Right ventricle myocardium inferior (tissue), 1 donor: ENCODE measurements at places on chromosomes 5 and 9. TPM values are rescaled to one million over a fixed set of nuclear protein-coding genes. Genes with fewer than 3 reads are reported as not detected.

The MEGF10 gene
- 0.43 TPM for total RNA-seq

The PCDHGA6 gene
- total RNA-seq: 6.0 TPM

The WASHC1 gene
- total RNA-seq: 13.4 TPM

The ALAD gene
- 136 TPM for total RNA-seq

The ERCC6L2 gene
- 20.6 TPM for total RNA-seq

The TPM2 gene
- total RNA-seq: 1,163 TPM

The PCDHB3 gene
- 0.70 TPM for total RNA-seq

The PPIC gene
- total RNA-seq: 46.0 TPM

The LRRC19 gene
- not detected for total RNA-seq

The FIBCD1 gene
- total RNA-seq: 0.57 TPM

The HTR4 gene
- 0.22 TPM for total RNA-seq

The OMD gene
- 3.2 TPM for total RNA-seq

The HAVCR1 gene
- not detected for total RNA-seq

The CCNI2 gene
- 0.16 TPM for total RNA-seq

The TAF1L gene
- total RNA-seq: not detected

The PCDHGB1 gene
- total RNA-seq: 6.7 TPM

The GABRG2 gene
- total RNA-seq: not detected

The FOXD4L5 gene
- not detected for total RNA-seq

The AMBP gene
- total RNA-seq: not detected

The SOX30 gene
- 0.19 TPM for total RNA-seq

The MLANA gene
- total RNA-seq: not detected

The OR2S2 gene
- not detected for total RNA-seq

The SLC36A3 gene
- not detected for total RNA-seq

The SLCO4C1 gene
- 0.08 TPM for total RNA-seq

The IRX4 gene
- total RNA-seq: 17.6 TPM

The SLC6A19 gene
- not detected for total RNA-seq

The GABRB2 gene
- 0.05 TPM for total RNA-seq

The HACD4 gene
- 1.1 TPM for total RNA-seq

The GRM6 gene
- total RNA-seq: not detected

The IRX2 gene
- total RNA-seq: 7.3 TPM

The RABGAP1 gene
- 45.1 TPM for total RNA-seq

The PCDHGA2 gene
- 6.2 TPM for total RNA-seq

The ENTREP1 gene
- total RNA-seq: 20.0 TPM

The CAVIN4 gene
- 79.3 TPM for total RNA-seq

The MCTP1 gene
- 8.5 TPM for total RNA-seq

The ADAMTS2 gene
- 3.7 TPM for total RNA-seq

The EGFLAM gene
- total RNA-seq: 8.8 TPM

The SHISAL2B gene
- total RNA-seq: not detected

The NOXA1 gene
- 2.2 TPM for total RNA-seq

The SV2C gene
- total RNA-seq: 0.22 TPM

The RAB24 gene
- 18.9 TPM for total RNA-seq

The C5orf52 gene
- total RNA-seq: not detected

The SURF2 gene
- total RNA-seq: 13.2 TPM
